ENCODE measurements at places on chromosomes 12 and 14.
A peak's percentile ranks its signal among the peaks of the same experiment; 100 is the strongest.

GRCh38 chr14:28461389-28461788 is 305.2 kb upstream of the FOXG1 start:
- no peaks in the 10 kb centered on the region for H3K4me1 ChIP-seq
- DNase-seq, result no peak
- H3K4me3 ChIP-seq, result no peak overlapping the region
- no peak overlapping the region for H3K27ac ChIP-seq
- no peaks in the 10 kb centered on the region for H3K36me3 ChIP-seq

DNA sequence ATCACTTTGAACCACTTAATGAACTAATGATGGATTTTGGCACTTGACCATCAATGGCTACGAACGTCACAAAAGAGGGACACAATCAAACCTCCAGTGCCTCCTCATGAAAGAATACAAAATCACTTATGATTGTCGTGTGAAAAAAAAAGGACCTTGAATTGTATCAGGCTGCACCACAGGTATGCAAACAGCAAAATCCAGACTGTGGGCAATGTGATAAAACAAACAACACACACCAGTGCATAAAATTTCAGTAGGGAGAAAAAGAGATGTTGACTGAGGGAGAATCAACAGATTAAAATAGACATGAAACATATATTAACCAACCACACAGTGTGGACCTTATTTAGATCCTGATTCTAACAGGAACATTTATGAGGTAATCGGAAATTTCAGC is 2.6 kb downstream of the TSPAN8 start:
- no peaks in the 10 kb centered on the region for H3K4me1 ChIP-seq
- H3K4me3 ChIP-seq, result no peak overlapping the region
- H3K27ac ChIP-seq, result no peak overlapping the region
- no peak for DNase-seq
- H3K36me3 ChIP-seq, result no peaks in the 10 kb centered on the region
- no peaks in the 10 kb centered on the region for H3K27me3 ChIP-seq

DNA sequence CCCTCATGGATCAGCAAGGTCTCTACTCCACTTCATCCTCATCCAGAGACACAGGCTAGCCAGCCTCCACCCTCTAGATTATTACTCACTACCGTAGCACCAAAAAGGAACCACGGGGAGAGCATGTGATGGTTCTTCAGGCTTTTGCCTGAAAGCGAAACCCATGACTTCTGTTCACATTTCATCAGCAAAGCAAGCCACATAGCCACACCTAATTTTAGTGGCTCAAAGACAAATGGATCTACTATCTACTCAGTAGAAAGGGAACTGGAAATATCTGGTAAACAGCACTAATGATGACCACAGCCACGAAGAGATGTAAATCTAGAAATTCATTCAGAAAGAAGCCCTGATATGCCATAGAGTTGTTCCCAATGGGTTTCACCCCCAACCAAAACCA is 51.4 kb downstream of the VCPKMT start:
- H3K4me1 ChIP-seq, result peaks cover 78% of the 10 kb centered on the region
- peaks cover 9% of the 10 kb centered on the region for H3K36me3 ChIP-seq

DNA sequence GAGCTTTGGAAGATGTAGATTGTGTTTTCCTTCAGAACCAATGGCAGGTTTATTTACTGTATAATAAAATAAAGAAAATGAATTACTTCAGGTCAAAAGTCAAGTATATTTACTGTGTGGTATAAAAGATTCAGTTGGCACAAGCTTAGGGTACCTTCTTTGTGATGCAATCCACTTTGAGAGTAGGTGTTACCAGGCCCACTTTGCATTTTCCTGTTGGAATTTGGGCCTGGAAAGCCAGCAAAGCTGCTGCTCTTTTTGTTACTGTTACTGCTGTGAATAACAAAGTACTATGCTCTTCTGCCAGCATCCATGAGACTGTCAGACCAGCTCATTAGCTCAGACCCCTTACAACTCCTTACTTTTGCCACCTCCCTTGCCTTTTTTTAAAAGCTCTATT is 649.0 kb upstream of the SEL1L start:
- H3K27ac ChIP-seq, result no peak overlapping the region
- no peaks in the 10 kb centered on the region for H3K36me3 ChIP-seq
- no peak overlapping the region for H3K4me3 ChIP-seq
- no peaks in the 10 kb centered on the region for H3K27me3 ChIP-seq
- H3K4me1 ChIP-seq, result no peaks in the 10 kb centered on the region

GRCh38 chr14:58663494-58664111 is 25.8 kb downstream of the DACT1 start:
- peaks cover 2% of the 10 kb centered on the region for H3K36me3 ChIP-seq
- H3K27ac ChIP-seq, result no peak overlapping the region
- no peak for DNase-seq
- H3K4me3 ChIP-seq, result no peak overlapping the region

DNA sequence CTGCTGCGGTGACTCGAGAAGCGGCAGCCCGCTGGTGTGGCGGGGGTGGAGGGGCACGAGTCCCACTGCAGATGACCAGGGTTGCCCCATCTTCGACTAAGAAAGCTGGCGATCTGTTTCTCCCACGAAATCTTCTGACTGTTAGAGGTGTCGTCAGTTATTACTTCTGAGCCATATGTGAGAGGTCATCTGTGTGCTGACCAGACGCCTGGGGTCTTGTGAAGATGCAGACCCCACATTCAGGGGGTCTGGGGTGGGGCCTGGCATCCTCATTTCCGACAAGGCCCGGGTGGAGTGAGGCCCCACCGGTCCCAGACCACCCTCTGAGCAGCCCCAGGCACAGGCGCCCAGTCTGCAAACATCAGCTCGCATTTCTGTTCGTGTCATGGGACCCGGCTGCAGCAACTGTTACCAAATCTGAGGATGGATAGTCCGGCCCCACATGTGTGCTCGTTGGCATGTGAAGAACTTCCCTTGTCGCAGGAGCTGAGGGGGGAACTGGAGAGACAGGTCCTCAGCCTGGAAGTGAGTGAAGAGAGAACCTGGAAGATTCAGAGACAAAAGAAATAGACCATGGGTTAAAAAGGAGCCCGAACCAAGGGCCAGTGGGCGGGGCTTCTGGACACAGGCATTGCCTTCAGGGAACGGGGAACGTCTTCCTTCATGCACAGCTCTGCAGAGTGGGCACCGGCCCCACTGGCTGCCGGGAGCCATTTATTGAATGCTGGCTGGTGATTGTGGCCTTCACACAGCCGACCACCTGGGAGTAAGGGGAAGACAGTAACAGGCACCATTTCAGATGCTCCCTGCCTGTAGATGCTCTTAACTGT is 135.2 kb downstream of the ADGRD1 start:
- no peaks in the 10 kb centered on the region for H3K36me3 ChIP-seq
- no peak for DNase-seq
- H3K4me3 ChIP-seq, result no peak overlapping the region
- H3K27ac ChIP-seq, result no peak overlapping the region

DNA sequence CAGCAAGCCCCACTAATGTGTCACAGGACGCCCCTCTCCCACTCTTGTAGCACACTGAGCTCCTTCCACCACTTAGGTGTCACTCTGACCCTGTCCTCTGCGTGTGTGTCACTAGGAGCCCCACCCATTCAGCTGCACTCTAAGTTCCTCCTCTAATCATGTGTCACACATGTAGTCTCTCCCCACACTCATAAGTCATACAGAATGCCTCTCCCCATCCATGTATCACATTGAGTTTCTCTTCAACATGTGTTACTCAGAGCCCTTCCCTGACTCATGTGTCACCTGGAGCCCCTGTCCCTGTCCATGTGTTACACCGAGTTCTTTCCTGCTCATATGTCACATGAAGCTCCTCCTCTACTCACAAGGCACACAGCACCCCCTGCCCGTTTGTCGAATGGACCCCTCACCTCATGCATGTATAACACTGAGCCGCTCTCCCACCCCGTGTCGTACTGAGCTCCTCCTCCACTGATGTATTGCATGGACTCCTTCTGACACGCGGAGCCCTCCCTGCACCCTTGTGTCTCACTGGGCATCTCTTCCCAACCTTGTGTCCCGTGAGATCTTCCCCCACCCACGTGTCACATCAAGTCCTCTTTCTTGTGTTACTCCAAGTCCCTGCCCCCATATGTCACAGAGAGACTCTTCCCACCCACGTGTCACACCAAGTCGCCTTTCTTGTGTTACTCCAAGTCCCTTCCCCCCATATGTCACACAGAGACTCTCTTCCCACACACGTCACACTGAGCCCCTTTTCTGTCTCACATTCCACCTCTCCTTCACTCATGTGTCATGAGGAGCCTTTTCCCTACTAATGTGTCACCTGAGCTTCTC is 31.0 kb downstream of the RTL1 start:
- no peaks in the 10 kb centered on the region for H3K27me3 ChIP-seq
- H3K4me3 ChIP-seq, result no peak overlapping the region
- H3K4me1 ChIP-seq, result no peaks in the 10 kb centered on the region
- no peaks in the 10 kb centered on the region for H3K36me3 ChIP-seq
- no peak overlapping the region for H3K27ac ChIP-seq

- H3K4me1 ChIP-seq, result no peaks in the 10 kb centered on the region
- no peak overlapping the region for H3K4me3 ChIP-seq
- no peak for DNase-seq
- H3K27me3 ChIP-seq, result peaks cover 7% of the 10 kb centered on the region
- no peak overlapping the region for H3K27ac ChIP-seq
- no peaks in the 10 kb centered on the region for H3K36me3 ChIP-seq
These were observed 183.7 kb downstream of the AKAP6 start for GRCh38 chr14:32512813-32513212.

GRCh38 chr12:106226884-106227640 is 20.8 kb downstream of the CKAP4 start:
- H3K36me3 ChIP-seq, result no peaks in the 10 kb centered on the region
- DNase-seq, result peak; percentile 5
- no peak overlapping the region for H3K4me3 ChIP-seq
- peaks cover 2% of the 10 kb centered on the region for H3K27me3 ChIP-seq
- no peak overlapping the region for H3K27ac ChIP-seq

DNA sequence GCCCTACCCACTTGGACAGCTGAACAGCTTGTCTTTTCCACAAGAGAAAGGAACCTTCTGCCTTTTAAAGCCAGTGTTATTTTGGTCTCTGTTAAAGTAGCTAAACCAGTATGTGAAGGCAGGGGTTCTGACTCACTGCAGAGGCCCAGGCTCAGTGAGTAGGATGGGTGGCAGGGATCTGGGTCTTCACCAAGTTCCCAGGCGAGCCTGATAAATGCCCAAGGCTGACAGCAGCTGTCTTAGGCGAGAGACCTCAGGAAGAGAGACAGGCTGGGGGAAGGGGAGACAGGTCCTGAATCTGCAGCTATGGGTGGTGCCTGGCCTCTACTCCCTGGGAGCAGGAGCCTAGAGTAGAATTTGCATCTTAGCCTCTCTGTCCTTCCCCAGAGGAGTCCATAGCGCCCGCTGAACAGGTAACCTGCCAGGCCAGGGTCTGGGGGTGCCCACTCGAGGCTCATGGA is 18.1 kb upstream of the KIF26A start:
- no peak for DNase-seq
- H3K27ac ChIP-seq, result no peak overlapping the region
- H3K27me3 ChIP-seq, result peaks cover 29% of the 10 kb centered on the region
- no peaks in the 10 kb centered on the region for H3K36me3 ChIP-seq
- H3K4me3 ChIP-seq, result no peak overlapping the region
- no peaks in the 10 kb centered on the region for H3K4me1 ChIP-seq

DNA sequence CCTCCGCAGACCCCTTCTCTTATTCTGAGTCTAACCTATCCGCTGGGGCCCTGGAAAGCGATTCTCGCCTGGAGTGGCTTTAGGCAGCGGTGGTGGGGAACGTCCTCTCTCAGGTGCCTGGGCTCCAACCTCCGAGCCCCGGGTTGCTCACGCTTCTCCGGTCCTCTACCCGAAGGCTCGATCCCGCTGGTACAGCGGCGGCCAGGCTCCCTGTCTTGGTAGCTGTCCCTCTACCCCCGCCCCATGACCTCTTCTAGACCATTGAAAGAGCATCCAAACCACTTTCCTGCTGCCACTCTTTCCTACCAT is 505 bp upstream of the HEBP1 start:
- DNase-seq, result no peak
- H3K36me3 ChIP-seq, result no peaks in the 10 kb centered on the region
- peak overlapping the region; percentile 87 for H3K4me3 ChIP-seq
- H3K27ac ChIP-seq, result peak overlapping the region; percentile 86
- H3K27me3 ChIP-seq, result peaks cover 37% of the 10 kb centered on the region
- peaks cover 37% of the 10 kb centered on the region for H3K4me1 ChIP-seq

DNA sequence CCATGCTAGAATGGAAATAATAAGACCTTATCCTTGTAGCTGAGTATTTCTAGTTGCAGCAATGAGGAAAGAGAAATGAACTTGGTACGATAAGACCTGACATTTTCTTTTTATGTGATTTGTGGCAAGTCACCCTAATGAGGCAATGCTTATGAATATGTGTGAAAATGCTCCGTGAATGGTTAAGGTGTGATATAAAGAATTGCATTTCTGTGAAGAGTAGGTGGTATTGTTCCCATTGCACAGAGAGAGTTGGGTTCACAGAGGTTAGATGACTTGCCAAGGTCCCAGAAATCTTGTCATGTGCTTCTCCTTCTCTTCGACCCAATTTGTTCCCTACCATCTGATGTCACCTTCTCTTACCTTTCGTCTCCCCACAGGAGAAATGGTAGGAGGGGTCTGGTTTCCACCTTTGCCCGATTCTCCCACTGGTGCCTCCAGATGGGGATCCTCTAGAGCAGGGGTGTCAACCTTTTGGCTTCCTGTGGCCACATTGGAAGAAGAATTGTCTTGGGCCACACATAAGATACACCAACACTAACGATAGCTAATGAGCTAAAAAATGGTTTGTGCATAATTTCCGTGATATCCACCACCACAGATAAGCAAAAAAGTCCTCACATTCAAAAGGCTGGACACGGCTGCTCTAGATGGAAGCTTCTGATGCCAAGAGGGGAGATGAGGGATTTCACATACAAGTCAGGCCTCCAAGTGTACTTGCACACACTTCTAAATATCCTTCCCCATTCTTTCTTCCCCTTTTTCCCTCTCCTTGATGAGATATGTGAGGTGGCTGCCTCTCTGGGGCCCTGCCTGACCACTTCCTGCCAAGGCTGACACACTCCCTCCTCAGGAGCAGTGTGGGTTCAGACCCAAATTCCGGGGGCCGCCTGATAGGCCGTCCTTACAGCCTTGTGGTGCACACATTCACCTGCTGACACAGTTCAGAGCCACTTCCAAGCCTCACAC is 96.1 kb downstream of the PLXNC1 start:
- H3K27me3 ChIP-seq, result no peaks in the 10 kb centered on the region
- peaks cover 61% of the 10 kb centered on the region for H3K36me3 ChIP-seq
- H3K4me1 ChIP-seq, result peaks cover 41% of the 10 kb centered on the region
- peak; percentile 25 for DNase-seq

DNA sequence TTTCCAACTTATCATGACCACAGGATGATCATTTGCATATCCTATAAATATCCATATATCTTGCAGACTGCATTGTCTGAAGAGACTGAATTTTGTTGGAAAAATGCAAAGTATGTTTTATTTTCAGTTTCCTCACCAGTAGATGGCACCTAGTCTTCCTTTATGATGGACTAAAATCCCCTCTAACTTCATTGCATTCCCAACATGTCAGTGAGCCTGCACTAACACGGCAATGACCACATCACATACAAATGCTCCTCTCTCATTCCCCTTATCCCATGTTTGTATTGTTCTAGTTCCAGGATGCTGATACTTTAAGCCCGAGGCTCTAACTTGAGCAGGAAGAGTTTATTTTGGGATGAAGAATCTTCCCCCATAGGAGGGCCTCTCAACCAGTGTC is 24.7 kb upstream of the MYBPC1 start:
- no peaks in the 10 kb centered on the region for H3K36me3 ChIP-seq
- no peak overlapping the region for H3K27ac ChIP-seq
- H3K4me1 ChIP-seq, result no peaks in the 10 kb centered on the region
- no peak overlapping the region for H3K4me3 ChIP-seq
- no peaks in the 10 kb centered on the region for H3K27me3 ChIP-seq

- no peak overlapping the region for H3K27ac ChIP-seq
- peaks cover 10% of the 10 kb centered on the region for H3K4me1 ChIP-seq
- no peaks in the 10 kb centered on the region for H3K36me3 ChIP-seq
- H3K4me3 ChIP-seq, result no peak overlapping the region
These were observed 5.0 kb upstream of the LGALS3 start for GRCh38 chr14:55123852-55124639.

- peaks cover 7% of the 10 kb centered on the region for H3K4me1 ChIP-seq
- H3K4me3 ChIP-seq, result no peak overlapping the region
- no peaks in the 10 kb centered on the region for H3K36me3 ChIP-seq
- peaks cover 26% of the 10 kb centered on the region for H3K27me3 ChIP-seq
These were observed 69.4 kb upstream of the EVL start for GRCh38 chr14:99995700-99996356.
